ENCODE measurements at places on chromosomes 3 and 15.
A peak's percentile ranks its signal among the peaks of the same experiment; 100 is the strongest.

GRCh38 chr3:14137004-14137403 is 12.2 kb downstream of the TMEM43 start:
- no peak for DNase-seq

DNA sequence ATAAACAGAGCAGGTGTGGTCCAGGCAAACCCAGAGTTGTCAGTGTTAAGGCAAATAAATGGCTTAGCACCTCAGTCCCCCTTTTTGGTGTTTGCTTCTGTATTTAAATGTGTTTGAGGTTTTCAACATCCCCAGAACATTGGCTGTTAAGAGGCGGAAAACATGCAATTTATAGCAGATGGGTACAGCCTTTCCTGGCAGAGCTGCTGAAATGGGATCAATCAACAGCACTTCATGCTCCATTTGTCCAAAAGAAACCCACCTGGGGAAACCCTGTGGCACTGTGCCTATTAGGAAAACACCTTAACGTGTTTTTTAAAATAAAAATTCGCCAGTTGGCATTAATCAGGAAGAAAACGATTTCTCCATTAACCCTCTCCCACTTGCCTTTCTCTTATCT is 135.4 kb downstream of the MCTP2 start:
- DNase-seq: no peak

DNA sequence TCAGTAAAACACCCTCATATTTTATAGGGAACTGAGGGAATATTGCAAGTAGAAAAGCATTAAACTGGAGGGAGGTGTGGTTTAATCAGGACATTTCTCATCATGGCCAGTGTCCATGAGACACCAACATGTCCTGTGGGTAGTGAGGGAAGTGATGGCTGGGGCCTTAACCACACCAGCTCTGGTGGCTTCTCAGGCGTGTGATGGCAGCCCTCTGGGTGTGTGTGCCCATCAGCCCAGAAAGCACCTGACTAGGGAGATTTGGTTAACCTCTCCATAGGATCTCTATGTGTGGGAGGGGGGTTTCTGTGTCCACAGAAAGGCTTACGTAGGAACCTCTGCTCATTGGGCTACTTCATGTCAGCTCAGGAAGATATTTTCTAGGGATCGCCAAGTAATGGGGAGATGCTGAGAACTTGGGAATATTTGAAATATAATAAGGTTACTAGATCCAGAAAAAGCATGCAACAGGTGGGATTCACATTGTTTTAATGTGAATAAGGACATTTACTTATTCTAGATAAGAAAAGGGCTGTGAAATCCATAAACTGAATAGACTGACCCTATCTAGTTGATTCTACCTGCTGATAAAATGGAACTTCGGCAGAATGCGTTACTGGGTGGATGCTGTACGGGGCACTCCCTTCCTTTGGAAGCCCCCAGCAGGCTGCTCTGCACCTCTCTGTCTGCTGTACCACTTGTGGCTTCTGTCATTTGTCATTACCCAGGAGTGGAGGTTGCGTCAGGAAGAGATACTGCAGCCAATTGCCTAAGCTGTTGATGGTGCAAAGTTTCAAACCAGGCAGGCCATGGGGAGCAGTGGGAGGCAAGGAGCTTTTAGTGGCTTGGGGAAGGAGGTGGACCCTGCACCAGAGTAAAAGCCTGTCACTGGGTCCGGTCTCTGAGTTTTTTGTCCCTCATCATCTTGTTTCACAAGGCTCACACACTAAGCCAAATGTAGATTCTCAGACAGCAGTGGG is 21.5 kb downstream of the PDHB start:
- DNase-seq: no peak

DNA sequence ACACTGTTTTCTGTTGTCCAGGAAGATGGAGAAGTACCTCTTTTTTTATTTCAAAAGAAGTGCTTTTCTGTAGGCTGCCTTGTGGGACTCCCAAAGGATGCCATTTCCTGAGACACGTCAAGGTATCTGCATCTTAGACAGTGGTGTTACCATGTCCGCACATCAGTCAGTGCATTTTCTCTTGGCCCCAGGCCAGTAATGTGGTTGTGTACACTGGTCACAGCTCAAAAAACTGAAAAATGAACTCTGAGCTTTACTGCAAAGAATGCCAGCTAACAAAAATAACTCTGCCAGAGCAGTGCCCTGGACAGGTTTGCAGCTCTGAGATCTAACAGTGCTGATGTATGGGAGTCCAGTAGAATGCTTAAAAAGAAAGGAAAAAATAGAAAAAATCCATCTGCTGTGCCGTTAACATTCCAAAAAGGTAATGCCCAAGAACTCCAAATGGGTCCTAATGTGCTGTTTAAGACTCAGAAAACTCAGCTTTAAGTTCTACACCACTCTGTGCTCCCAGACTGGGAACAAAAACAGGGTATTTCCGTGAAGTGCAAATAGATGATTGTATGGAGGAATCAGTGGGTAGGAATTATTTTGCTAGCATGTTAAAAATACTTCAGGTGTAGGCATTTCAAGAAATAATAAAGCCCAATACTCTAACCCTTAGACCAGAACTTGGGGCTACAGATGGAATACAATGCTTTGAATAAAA is 315.9 kb downstream of the FEZF2 start:
- DNase-seq: no peak

DNA sequence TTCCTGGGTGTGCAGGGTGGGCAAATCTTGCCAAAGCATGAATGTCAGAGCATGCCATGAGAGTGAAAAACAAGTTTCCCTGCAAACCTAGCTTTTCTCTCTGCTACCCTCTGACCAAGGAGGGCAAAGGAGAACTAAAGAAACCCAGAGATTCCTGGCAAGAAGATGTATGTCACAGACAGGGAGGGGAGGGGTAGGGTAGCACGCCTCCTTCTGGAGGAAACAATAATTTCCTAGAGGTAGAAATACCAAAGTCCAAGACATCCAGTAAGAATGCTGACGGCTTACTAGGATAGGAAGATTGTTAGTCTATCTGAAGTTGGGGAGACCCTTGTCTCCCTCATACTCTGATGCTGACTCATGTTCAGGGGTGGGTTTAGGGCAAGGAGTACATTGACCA is 203.9 kb downstream of the NR1D2 start:
- no peak for DNase-seq

- no peak for DNase-seq
Observed at GRCh38 chr3:46186471-46187340, 21.4 kb downstream of the CCR1 start.

DNA sequence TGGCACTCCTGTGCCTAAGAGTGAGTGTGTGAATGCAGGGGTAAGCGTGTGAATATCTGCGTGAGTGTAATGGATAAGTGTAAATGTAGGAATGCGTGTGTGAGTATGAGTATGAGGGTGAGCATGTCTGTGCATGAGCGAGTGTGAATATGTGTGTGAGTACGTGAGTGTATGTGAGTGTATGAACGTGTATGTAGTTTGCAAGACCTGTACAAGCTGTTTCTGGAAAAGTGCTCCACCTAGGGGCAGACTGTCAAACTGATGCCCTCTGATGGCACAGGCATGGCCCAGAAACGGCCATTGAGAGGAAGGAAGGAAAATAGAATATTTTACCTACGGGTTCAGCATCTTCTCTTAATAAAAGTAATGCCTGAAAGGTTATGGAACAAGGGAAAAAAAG is 24.4 kb upstream of the FRMD4B start:
- peak; percentile 57 for DNase-seq

GRCh38 chr3:22377421-22377820 is 626.4 kb upstream of the ZNF385D start:
- DNase-seq: no peak

DNA sequence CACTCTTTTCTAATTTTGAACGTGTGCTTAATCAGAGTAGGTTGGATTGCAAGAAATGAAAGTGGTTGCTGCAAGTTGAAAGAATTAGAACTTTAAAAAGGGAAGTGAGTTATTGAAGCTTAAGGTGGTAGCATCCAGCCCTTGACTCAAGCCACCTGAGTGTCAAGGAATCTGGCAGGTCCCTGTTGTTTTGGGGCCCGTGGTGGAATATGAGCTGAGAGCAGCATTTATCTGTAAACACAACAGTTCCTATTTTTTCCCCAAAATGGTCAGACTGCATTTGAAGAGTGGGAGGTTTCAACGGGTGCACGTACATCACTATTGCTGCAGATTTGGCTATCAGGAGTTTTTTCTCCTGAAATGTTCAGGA is 1.7 kb downstream of the ITPR1 start:
- DNase-seq: no peak

GRCh38 chr3:160296591-160296990 is 71.4 kb downstream of the C3orf80 start:
- DNase-seq: no peak

DNA sequence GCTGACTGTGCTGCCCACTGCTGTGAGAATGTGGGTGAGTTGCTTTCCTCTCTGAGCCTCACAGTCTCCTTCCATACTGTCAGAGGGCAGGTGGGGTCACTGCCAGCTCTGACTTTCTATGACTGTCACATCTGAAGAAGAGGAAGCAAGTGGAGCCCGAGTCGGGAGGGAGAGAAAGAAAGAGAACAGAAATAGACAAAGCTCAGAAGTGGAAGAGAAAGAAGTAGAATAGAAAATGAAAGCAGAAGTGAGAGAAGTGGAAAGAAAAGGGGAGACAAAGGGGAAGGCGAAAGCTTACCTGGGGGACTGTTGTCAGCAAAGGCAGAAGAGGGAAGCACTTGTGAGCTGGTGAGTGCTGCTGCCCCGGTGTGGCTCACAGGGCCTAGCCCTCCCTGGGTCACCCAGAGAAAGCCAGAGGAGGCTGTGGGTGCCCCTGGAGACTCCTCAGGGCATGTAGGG is 57.9 kb downstream of the EPHB1 start:
- DNase-seq: no peak

GRCh38 chr15:92763459-92763858 is 107.9 kb upstream of the FAM174B start:
- DNase-seq: no peak

- DNase-seq: peak; percentile 6
Observed at GRCh38 chr15:25710184-25710583, 152.9 kb downstream of the ATP10A start.

- no peak for DNase-seq
Observed at GRCh38 chr15:81398910-81399551, 25.0 kb upstream of the TMC3 start.
